ENCODE measurements at places on chromosomes 12 and 14.

DNA sequence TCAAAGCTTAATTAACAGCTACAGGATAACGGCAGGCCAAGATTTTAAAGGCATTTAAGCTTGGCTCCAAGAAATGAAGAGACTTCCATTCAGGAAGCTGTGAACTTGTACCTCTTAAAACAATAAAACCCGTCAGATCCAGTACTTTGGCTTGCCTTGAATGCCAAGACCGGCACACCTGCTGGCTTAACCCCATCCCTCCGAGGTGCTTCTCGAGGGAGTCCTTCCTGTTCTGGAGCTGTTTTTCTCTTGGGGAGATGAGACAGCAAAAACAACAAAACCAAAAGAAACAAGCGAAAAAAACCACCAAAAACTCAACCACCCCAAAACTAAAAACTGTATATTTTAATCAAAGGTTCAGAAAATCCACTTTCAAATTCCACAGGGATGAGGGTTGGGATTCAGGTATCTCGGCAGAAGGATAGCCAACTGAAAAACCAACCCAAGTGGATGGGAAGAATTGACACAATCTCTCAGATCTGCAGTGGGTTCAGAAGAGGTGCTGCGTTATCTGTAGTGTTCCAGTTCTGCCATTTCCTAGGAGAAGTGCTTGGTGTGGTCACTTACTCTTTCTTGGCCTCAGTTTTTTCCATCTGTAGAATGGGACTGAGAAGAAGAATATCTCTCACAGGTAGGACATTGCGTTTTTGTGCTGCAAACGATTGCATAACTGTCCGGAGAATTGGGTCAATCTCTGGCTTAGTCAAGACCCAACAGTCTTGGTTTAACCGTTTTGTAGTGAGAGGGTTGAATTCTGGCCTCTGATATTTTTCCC, 420.1 kb downstream of the VRK1 start:
- DNase-seq: no peak

GRCh38 chr12:125283521-125283920, 218.3 kb downstream of the AACS start:
- no peak for DNase-seq

DNA sequence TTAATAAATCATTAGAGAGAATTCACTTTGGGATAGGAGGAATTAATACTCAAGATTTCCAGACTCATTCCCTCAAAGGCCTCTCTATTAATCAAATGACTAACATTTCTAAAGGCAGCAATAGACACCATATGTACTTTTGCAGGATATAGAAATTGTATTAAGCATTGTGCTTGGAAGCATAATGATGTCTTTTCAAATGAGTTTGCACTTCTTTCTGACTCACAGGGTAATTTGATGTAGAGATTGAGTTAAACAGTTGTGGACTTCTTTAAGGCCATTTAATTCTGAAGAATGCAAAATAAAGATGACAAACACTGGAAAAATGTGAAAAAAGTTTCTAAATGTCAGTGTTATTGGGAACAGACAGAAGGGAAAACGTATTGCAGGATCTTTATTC, 63.4 kb upstream of the CSRP2 start:
- DNase-seq: no peak

- DNase-seq: no peak
Observed at GRCh38 chr12:386651-387050, 2.5 kb downstream of the KDM5A start.

DNA sequence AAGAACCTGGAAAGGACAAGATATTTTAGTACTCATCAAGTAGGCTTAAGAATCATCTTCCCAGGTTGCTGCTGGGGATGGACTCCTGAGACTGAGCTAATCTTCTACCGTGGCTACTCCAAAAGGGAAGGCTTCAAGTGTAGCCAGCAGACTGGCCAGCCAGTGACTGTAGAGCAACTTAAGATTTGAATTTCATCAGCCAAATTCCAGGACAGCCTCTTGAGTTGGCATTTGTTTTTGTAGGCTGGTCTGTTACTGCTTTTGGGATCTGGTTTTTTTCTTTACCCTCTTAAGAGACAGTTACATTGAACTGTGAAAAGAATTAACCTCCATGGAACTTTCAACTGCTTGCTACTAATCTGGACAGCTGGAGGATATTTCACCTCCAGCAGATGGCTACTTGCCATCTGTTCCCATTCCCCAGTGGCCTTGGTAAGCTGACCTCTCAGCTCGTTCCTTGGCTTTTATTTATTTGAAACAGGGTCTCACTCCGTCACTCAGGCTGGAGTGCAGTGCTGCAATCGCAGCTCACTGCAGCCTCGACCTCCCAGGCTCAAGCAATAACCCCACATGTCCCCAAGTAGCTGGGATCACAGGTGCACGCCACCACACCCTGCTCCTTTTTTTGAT, 20.7 kb downstream of the VTI1B start:
- no peak for DNase-seq

GRCh38 chr12:130712346-130713065, 3.6 kb downstream of the RIMBP2 start:
- no peak for DNase-seq

DNA sequence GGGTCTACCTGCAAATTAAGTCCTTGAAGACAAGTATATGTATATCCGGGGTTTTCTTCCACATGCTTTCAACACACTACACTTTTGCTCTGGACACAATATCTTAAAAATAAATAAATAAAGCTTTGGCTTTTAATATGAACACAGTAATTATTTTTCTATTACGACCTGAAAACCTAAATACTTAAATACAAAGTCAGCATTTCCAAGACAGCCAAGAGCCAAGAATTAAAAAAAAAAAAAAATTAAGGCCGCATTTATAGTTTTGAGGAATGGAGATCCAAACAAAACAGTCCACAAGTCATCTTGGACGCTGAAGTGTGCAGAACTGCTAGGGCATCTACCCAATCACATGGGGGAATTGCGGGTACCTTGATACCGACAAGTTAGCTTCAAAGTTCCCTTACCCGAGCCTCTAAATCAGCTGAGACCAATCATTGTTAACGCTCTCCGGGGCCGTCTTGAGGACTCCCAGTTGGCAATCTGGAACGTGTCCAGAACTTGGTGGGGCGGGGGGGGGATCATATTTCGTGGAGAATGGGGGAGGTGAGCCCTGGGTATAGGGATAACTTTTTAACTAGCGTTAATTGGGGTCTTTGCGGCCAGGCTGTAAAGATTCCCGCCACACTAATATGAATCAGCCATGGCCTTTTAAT, 731 bp upstream of the PCNX4 start:
- no peak for DNase-seq

DNA sequence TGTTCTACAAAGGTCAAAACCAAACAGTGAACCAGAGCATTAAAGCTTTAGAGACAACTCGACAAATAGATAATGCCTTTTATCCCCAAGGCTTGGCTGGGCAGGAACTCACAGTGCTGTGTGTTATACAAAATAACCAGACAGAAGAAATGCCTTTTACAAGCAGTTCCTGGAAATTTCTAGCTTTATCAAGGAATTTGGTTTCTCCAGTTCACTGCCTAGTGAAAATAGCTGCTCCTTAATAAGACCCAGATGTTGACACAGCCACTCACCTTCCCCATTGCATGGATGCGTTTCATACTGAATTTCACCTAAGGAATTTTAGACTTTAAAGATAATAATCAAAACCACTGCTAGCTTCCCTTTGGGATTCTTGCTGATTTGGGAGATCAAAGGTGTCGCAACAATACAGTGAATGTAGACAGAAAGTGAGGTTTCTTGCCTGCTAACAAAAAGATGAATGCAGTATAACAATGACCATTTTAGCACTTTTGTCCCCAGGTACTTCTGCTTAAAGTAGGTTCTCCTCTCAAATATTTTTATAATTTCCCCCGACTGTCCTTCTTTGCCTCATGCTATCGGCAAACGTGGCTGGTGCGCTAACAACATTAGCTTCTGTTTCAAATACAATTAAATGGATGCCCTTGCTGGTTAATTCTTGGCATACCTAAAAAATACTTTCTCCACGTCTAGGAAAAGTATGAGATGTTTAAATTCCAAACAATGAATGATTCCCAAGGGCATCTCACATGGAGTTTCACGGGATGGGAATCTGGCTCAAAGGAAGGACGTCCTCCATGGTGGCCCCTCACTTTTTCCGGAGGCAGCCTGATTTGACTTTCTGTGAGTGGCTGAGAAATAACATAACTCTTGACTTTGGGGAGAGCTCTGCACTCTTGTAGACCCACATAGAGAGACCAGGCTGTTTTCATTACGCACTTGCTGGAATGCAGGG, 162.4 kb downstream of the C12orf75 start:
- no peak for DNase-seq

GRCh38 chr12:14561677-14562238, 5.9 kb downstream of the PLBD1 start:
- DNase-seq: no peak

DNA sequence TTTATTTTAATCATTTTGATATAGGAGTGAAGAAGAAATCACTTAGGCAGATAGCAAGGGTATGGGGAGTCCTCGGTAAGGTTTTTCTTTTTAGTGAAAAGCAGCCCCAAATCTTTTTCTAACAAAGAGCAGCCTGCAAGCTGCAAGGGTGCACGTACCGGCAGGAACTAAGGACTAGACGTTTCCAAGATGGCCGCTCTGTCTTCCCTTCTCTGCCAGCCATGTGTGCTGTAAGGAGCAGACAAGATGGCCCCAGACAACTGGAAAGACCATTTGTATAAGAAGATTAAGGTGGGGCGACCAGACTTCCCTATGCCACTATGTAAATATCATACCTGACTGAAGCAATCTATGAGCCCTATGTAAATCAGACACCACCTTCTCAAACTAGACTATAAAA, 79.6 kb downstream of the TXNDC16 start:
- no peak for DNase-seq

DNA sequence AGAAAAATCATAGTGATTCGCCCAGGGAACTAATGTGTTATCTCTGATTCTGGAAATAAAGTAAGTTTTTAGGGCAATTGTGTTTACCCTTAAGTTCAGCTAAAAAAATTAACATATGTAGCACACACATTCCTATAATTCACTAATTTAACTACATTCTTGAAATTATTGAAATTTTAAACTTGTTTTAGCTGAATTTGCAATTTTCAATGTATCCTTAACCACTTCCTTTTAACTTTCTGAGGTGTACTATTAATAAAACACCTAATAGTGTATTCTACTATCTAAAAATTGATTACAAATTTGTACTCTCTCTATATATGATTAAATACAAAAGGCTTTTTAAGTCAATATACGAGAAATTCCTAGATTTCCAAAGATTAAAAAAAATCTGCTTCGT, 2.2 kb downstream of the KLHL28 start:
- DNase-seq: no peak

- no peak for DNase-seq
Observed at GRCh38 chr14:79375356-79375755, 835.9 kb downstream of the DIO2 start.

DNA sequence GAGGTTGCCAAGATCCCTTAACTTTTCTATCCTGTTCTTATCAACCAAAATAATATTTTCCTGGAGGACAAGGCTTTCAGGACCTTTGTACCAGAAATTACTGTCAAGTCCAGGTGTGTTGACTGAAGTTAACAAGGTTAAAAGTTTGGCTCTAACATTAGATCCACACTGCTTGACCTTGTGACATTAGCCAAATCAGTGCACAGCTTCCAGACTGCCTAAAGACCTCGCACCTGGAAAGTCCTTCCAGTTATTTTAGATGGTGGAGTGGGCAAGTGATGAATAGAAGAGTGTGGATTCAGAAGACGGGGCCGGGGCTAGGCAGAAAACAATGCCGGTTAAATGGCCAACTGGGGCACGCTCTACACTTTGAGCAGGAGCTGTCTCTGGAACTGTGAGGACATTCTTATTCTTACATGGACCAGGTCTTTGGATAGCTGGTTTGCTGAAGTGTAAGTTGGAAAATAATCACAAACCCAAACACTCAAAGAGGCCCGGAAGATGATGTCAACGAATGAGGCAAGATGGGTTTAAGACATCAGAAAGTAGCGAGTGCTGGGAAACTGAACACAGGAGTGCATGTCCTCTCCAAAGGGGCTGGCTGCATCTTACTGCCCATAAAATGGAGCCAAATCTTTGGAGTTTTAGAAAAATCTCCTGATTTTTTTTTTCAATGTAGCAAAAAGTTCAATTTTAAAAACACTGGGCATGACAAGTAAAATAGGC, 56.3 kb downstream of the NIN start:
- DNase-seq: no peak

- peak; percentile 88 for DNase-seq
Observed at GRCh38 chr12:8156845-8157244, at the start of gene ZNF705A. Gene ZNF705A (plus strand): TSS chr12:8157015. CDS start chr12:8172626, 15,611 bp downstream.

DNA sequence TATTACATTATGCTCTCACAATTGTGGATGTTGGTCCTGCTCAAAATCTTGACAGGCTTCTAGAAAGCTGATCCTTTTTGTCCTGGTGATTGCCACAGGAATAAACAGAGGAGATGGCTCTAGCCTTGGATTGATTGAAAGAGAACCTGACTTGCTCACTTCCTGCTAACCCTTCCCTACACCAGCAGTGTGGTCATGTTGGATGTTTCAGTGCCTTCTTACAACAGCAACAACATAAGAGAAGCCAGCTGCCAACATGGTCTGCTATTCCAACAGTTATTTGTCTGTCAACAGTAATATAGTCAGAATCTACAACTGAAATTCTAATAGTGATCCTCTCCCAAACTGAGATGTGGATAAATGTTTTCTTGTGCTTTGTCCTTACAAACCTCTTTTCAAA, 311.6 kb upstream of the DIO2 start:
- no peak for DNase-seq

DNA sequence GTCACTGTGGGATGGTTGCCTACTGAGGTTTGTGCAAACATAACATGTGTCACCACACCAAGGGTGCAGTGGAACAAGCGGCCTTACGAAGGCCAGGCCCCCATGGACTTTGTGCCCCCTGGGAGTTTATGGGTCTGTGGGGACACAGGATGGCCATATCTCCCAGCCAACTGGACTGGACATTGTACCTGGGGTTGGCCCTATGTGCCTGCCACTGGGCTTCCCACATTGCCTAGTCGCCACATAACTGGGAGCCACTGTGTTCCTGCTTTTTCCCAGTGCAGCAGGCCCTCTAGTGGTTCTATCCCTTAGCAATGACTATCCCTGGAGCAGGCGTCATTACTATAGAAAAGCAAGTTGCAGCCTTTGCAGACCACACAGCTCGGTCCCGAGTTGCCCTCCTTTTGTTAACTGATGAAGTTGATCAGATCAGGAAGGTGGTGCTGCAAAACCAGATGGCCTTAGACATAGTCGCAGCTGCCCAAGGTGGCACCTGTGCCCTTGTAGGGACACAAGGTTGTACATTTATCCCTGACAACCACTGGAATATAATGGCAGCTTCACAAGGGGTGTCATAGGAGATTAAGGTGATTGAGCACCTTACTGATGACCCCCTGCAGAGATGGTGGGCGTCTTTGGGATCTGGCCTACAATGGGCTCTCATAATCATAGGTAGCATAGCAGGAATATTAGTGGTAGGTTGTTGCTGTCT, 15.2 kb upstream of the RNASE12 start:
- peak; percentile 70 for DNase-seq

All from inflammatory macrophage (primary cell).